DMS 273 treated with DMSO at 0.1 percent for 48 hours (cell line): ENCODE measurements at places on chromosomes 1 and 21.

- peak; percentile 46 for DNase-seq
Observed at GRCh38 chr1:165328136-165328535, 28.4 kb downstream of the LMX1A start.

- DNase-seq: no peak
Observed at GRCh38 chr1:53294567-53294966, 33.3 kb downstream of the LRP8 start.

DNA sequence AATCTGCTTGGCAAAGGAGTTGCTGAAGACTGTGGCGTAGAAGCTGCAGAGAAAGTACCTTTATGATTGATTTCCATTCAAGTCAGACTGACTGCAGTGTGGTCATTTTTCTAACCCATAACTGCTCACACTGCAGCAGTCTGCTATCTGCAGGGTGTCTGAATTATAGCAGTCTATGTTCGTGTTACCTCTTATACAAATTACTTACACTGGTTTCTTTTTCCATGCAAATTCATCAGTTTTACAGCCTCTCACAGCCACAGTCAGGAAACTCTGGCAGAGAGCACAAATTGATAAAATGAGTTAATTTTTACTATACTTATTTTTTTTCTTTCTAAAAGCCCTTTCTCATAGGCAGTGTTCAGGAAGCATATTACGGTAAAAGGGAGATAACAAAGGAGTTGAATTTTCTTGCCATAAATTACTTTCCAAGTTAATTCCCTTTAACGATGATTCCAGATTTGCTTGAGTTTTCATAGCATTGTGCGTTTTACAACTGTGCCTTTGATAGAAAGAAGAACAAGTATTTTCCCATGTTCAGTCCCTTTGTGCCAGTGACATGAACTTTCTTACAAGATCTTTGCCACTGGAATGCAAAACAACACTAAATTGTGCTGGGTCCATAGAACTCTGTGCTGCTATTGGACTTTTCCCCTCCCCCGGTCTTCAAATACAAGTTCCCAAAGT is 261.5 kb downstream of the NFIA start:
- no peak for DNase-seq

DNA sequence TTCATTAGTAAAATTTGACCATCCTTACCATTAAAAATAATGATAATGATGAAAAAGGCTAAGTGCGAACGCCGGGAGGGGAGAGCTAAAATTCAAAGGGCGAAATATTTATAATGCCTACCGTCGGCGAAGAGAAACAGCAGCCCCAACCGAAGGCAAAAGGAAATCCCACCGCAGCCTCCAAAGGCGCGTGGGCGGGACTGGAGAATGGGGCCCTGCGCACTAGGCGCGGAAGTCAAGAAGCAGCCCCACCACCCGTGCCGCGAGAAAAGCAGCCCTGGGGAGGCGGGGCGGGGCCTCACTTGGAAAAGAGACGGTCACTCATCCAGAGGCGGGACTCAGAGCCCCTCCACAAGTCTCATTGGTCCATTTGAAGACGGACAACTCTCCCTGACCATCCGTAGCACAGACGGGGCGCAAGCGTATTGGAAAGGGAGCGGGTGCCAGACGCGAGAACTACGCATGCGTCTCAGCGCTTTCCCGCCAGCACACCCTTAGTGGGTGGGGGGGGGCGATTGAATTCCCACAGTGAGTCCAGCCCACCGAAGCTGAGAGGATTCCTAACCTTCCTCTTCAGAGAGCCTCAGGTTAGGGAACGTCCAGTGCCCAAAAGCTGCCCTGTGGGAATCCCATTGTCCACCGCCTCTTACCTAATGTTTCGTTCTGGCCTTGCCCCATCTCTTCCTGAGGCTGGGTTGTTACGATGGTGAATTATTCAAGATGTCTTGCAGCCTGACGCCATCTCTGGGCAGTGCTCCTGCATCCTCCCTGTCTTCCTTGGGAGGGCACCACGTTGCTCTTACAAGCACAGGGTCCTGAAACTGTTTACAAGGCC is 19.0 kb downstream of the MTX1 start:
- peak; percentile 98 for DNase-seq

DNA sequence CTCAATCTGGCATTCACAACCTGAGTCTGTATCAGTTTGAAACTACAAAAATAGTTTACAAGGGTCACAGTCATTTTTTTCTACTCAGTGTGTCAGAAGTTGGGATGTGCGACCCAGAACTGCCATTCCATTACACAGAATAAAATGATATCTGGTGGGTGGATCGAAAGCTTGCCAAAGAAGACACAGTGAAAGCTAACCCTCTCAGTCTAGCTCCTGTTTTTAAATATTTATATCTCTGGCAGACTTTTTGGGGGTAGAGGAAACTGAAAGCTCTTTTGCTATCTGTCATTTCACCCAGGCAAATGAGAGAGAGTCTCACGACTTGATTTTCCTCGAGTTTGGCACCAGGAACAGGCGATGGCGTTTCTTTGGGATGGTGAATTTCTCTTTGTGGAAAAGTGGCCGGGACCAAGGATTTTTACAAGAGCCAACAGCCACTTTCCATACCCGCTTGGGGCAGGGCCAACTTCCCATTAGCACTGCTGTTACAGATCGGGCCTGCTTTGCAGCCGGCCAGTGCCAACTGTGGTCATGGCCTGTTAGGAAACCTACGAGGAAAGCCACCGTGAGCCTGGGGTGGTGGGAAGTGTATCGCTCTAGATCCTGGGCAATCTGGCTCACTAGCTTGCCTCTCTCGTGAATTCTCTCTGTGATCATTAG is 185.5 kb upstream of the NFIA start:
- peak; percentile 67 for DNase-seq

DNA sequence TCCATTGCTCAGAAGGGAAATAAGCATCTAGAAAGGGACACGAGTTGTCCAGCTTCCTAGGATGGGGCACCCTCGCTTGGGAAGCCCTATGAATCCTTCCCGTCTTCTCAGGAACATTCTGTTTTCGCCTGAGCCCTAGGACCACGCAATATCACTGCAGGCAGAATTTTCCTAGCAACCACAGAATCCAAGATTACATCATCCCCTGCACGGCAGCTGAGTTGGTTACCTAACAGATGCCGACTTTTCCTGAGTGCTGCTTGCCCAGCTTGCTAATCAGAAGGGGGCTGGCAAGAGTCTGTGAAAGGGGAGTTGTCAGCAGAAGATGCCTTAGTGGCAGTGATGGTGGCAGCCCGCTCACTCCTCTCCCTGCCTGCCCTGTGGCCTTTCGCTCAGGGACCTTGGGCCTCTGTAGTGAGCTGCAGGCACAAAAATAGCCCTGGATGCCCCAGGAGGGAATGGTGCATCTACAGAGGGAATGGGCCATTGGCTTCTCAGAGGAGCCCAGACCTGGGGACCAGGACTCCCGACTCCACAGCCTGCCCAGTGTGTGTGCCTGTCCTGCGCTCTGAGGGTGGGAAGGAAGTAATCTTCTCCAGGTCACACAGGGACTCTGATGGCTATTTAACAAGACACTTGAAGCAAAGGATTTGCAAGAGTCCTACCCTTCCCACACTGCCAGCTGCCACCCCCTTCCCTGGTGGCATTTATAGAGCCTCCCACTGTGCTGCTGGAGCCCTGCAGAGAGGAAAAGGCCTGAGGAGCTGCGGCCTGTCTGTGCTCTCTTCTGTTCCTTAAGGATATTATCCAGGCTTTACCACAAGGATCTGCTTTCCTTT is 28.9 kb upstream of the CLSTN1 start:
- DNase-seq: peak; percentile 88

DNA sequence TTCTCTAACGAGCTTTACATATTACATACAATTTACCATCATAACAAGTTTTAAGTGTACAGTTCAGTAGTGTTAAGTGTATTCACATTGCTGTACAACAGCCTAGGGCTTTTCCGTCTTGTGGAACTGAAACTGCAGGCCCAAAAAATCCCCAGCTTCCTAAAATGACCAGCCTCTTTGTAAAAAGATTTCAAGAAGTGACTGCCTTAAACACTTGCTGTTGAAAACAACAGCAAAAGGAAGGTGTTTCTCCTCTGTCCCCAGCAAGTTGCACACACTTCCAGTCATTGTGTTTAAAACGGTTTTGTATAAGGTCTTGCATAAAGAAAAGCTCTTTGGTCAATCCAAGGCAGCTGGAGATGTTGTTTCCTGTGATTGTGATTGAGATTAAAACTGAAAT is 16.0 kb upstream of the GBP1 start:
- no peak for DNase-seq

DNA sequence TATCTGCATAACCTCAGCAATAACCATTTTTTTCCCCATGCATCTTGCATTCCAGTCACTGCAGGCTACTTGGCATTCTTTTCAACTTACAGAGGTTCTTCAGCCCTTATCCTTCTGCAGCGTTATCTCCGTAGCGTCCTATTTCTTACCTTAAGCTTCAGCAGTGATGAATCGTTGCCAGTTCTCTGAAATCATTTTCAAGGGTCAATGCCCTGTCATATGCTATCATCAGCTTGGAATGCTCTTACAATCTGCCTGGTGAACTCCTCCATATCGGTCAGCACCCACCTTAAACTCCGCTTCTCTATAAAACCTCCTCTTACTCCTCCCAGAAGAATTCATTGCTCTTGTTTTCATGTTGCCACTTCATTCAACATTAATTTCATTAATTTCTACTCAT is 105.1 kb upstream of the DPH5 start:
- DNase-seq: no peak

DNA sequence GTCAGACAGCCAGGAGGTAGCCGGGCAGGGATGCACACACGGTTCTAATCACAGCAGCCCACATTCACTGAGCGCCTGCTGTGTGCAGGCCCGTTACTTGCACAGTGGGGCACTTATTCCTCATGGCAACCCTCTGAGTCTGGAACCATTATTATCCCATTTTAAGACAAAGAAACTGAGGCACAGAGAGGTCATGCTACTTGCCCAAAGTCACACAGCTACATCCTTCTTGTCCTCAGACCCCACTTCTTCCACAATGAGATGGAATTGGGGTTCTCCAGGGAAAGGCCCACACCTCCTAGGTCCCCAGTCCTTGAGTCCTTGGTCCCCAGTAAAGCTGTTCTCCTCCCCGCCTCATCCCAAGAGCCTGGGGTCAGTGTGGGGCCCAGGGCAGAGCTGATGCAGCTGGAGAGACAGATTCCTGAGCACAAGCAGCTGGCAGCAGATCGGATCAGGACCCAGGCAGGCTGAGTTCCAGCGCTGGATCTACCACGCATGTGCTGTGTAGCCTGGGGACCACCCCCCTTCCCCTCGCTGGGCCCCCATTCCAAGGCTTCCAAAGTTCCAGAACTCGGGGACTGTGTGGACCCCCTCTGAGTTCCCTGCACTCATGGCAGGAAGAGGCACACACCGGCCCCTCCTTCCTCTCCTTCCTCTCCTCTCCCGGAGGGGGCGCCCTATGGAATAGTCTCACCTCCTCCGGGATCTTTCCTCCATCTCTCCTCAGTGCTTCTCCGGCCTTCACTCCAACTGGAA is 393.4 kb downstream of the MATN1 start:
- no peak for DNase-seq

DNA sequence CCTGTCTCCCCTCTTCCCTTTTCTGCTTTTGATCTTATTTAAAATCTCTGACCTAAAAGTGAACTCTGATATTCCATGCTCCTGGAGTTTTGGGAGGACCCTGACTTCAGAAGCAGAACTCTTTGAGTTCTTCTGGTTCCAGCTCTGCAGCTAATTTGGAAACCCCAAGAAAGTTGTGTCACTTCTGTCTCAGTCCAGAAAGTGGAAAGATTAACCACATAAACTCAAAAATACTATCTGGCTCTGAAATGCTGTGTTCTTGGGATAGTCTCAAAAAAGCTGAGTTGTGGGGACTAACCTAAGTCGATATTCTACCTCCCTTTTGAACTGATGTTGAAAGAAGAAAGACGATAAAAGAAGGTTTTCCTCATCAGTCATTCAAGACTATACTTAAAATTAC is 59.8 kb downstream of the ITPKB start:
- no peak for DNase-seq
